ENCODE measurements at places on chromosomes 3 and 15. TPM values are rescaled to one million over a fixed set of nuclear protein-coding genes. Genes with fewer than 3 reads are reported as not detected.

The GOLGA6L7 gene
- not detected for total RNA-seq

The INSYN1 gene
- total RNA-seq, result 5.6 TPM

The CNTN4 gene
- total RNA-seq, result not detected

The SLC7A14 gene
- total RNA-seq, result 0.06 TPM

The PROK2 gene
- not detected for total RNA-seq

The DUOX2 gene
- total RNA-seq, result not detected

The CLCN2 gene
- total RNA-seq, result 3.0 TPM

The MESP2 gene
- total RNA-seq, result 1.3 TPM

The FANCD2OS gene
- total RNA-seq, result not detected

The DYNLT2B gene
- total RNA-seq, result 5.5 TPM

The P2RY13 gene
- not detected for total RNA-seq

The SPATA12 gene
- not detected for total RNA-seq

The SEMA3B gene
- total RNA-seq, result 4.4 TPM

The SEMA7A gene
- total RNA-seq, result 4.4 TPM

The PLA2G4F gene
- total RNA-seq, result not detected

The IGSF10 gene
- 11.6 TPM for total RNA-seq

The UROC1 gene
- not detected for total RNA-seq

The MOBP gene
- not detected for total RNA-seq

The GPR149 gene
- total RNA-seq, result not detected

The DLEC1 gene
- total RNA-seq, result 0.05 TPM

The IP6K2 gene
- total RNA-seq, result 63.0 TPM

The ATP13A5 gene
- total RNA-seq, result not detected

The STRIT1 gene
- total RNA-seq, result not detected

The GOLGA6D gene
- not detected for total RNA-seq

The SLC28A2 gene
- not detected for total RNA-seq

The SLC9C1 gene
- not detected for total RNA-seq

The LRRIQ4 gene
- total RNA-seq, result not detected

The SRP14 gene
- 302 TPM for total RNA-seq

The CCR3 gene
- total RNA-seq, result not detected

The GOLGA8T gene
- not detected for total RNA-seq

The TIGIT gene
- total RNA-seq, result not detected

The CD200R1 gene
- not detected for total RNA-seq

The HIGD2B gene
- not detected for total RNA-seq

The CD200 gene
- 8.7 TPM for total RNA-seq
